Neural progenitor cell (in vitro differentiated cells): ENCODE measurements at places on chromosomes 7 and 10. TPM values are rescaled to one million over a fixed set of nuclear protein-coding genes. Genes with fewer than 3 reads are reported as not detected.
A peak's percentile ranks its signal among the peaks of the same experiment; 100 is the strongest.

Gene ARHGEF35
- total RNA-seq, result 0.97 and 2.1 TPM in 2 replicates

Gene AKR1B15
- total RNA-seq, result not detected in 2 replicates

Gene PRTFDC1
- total RNA-seq, result 26.4 and 37.7 TPM in 2 replicates

Gene MINDY4
- 5.2 and 5.9 TPM in 2 replicates for total RNA-seq

Gene KCND2
- total RNA-seq, result 2.7 and 2.9 TPM in 2 replicates

Gene INMT
- 5.0 and 7.8 TPM in 2 replicates for total RNA-seq

Gene ZNF277
- total RNA-seq, result 31.9 and 55.5 TPM in 2 replicates

Gene ENKUR
- total RNA-seq, result 0.15 TPM in 1 of 2 replicates, not detected in the other

Gene STEAP1B
- total RNA-seq, result 1.6 and 3.0 TPM in 2 replicates

Gene RELN
- total RNA-seq, result 0.02 and 0.19 TPM in 2 replicates

Gene ATOH7
- 0.93 TPM in 1 of 2 replicates, not detected in the other for total RNA-seq

Gene KNDC1
- 1.8 and 5.6 TPM in 2 replicates for total RNA-seq

Gene CDHR1
- total RNA-seq, result 1.4 and 2.7 TPM in 2 replicates

Gene AKR1C2
- 1.8 and 4.7 TPM in 2 replicates for total RNA-seq

Gene FAM25A
- not detected in 2 replicates for total RNA-seq

Gene KRIT1
- total RNA-seq, result 46.7 and 59.4 TPM in 2 replicates

- DNase-seq, result peak; percentile 75
Measured at GRCh38 chr10:42951486-42952251, 125.2 kb upstream of the RET start.

GRCh38 chr7:113731571-113731970 lies 187.2 kb downstream of the PPP1R3A start:
- no peak for DNase-seq

DNA sequence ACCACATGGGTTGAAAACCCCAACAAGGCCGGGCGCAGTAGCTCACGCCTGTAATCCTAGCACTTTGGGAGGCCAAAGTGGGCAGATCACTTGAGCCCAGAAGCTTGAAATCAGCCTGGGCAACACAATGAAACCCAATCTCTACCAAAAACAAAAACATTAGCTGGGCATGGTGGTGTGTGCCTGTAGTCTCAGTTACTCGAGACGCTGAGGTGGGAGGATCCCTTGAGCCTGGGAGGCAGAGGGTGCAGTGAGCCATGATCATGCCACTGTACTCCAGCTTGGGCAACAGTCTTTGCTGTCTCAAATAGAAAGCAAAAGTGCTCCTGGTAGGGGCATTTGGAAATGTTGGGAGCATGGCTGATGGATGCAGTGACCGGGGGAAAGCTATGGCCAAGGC lies 209.6 kb upstream of the PLXNA4 start:
- no peak for DNase-seq

DNA sequence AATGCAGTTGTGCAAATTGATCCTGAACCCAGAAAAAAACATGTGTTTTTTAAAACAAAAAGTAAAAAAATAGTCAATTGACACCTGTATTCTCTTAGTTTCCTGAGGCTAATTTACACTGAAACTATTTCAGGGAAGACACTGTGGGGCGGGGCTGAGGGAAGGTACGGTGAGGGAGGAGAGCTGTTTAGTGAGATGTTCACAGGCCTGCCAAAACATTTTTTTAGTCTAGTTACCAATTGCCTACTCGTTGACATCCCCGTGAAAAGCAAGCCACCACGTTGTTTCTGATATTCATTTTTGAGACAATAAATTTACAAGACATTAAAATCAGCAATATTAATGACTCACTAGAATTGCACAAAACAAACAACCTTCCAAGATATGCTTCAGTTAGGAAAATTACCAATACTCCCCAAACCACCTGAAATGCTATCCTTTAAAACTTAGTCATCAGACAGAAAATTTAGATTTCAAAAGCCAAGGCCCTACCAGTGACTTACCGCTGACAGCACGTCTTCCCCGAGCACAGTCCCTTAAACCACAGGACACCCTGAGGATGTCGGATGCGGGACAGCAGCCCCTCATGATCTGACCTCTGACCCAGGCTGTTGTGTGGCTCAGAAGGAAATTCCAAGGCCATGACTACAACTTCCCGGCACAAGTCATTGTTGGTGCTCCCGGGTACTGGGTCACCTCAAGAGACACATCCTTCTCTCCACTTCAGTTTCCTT lies 279.2 kb downstream of the PRPF18 start:
- DNase-seq, result peak; percentile 27

DNA sequence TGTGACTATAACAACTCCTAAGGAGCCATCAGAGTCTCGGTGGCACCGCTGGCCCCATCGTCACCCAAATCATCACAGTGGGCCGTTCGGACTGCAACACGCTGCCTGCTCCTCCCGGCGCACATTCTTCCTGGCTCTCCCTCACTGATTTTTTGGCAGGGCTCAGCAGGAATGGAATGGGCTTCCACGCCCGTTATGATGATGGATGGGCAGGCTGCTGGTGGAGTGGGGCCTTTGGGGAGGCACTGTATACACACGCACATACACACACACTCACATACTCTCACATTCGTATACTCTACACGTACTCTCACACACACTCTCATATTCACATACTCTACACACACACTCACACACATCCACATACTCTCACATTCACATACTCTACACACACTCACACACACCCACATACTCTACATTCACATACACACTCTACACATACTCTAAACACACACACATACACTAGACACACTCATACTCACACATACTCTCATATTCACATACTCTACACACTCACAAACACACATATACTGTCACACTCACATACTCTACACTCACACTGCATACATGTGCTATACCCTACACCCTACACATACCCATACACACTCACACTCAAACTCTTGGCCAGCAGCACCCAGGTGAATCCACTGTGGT lies 99.8 kb downstream of the KCNMA1 start:
- DNase-seq, result no peak

DNA sequence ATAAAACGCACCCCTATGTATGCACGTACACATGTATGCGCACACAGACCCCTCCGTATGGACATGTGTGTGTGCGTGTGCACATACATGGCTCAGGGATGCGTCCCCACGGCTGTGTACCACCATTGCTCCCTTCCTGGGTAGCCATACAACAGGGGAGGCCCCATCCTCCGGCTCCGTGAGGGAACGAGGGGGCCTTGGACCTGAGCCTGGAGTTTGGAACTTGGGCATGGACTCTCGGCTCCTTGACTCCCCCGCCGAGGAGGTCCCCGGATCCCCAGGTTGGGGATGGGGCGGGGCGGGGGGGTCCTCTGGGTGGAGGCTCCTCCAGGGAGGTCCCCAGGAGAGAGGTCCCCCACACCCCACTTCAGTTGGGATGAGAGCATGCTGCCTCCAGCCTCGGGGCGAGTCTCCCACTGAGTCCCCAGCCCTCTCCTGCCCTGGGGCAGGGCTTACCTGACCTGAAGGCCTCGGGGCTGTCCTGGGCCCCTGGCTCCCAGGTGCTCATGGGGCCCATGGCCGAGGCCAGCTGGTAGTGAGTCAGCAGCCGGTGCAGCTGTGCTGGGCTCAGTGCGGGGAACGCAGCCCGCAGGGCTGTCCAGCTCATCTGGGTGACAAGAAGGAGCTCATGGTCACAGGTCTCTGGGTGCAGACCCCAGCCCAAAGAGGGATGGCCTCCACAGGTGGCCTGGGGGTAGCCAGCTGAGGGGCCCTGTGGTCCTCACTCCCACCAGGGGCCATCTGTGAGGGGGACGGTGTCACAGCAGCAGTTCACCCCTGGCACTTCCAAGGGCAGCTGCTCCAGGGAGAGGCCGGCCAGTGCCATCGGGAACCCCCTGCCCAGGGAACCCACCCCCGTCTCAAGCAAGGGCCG lies 29.9 kb downstream of the AP5Z1 start:
- DNase-seq, result no peak

DNA sequence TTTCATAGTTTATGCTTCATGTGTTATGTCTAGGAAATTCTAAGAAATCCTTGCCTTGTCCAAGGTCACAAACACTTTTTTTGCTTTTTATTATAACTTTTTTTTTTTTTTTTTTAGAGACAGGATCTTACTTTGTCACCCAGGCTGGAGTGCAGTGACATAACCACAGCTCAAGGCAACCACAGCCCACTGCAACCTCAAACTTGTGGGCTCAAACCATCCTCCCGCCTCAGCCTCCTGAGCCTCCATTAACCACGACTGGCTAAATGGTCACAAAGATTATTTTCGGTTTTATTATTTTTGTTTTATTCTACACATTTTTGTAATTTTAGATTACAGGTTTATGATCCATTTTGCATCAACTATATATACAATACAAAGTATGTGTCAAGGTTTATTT lies 7.1 kb upstream of the FAM204A start:
- DNase-seq, result no peak

DNA sequence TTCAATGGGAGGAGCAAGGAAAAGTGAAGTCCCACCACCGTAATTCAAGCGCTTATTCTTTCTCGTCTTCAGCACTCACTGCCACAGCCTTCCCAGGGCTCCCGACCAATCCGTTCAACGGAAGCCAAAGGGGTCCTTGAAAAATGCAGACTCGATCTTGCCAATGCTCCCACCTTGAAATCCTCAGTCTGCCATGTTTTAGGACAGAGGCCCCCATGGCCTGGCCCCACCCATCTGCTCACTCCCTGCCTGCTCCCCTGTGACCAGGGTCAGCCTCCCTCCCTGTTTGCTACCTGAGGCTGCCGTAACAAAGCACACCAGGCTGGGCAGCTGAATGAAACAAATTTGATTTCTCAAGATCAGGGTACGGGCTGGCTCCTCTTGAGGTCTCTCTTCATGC lies 3.0 kb upstream of the DNAAF5 start:
- no peak for DNase-seq

DNA sequence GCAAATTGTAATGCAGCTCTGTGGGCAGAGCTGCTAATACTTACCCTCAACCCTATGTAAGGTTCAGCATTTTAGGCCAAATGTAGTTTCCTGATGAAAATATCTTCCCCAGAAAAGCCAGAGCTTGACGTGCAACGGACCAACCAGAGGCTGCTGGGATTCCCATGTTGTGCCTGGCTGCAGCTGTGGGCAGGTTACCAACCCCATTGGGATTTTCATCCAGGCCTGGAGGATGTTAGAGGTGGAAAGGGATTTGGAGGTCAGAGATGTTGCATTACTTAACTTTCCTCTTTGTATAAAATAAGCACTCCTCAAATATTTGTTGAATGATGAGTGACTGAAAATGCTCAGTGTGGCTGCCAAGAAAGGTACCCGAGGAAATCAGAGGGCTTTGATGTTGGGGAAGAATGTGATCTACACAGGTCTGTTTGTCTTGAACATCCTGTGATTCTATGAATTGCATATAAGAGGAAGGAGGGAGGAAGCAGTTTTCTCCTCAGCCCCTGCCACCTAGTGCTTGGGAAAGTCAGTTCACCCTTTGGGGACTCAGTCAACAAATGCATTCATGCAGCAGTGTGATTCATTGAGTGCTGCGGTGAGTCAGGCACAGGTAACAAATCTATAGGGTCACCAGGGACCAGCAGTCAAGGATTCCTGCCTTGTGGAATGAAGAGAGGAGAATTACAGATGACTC lies 487.2 kb downstream of the RPS24 start:
- DNase-seq, result peak; percentile 58

GRCh38 chr7:102000123-102000522 lies 182.7 kb downstream of the CUX1 start:
- no peak for DNase-seq

DNA sequence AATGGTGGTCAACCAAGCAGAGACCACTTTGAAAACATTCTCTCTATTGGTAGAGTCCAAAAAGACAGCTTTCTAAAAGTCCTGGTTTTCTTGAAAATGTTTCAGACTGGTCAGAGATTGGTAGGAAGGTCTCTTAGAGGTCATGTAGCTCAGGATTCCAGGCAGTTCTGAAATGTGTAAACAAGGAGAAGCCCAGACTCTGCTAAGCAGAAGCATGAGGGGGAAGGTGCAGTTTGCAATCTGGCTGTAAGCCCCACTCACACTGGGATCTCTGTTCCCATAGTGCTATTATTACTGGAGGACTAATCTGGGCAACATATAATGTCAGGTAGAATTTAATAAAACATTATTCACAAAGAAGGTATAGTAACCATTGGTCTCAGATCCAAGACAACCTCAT lies 101.1 kb downstream of the MAGI2 start:
- DNase-seq, result no peak

DNA sequence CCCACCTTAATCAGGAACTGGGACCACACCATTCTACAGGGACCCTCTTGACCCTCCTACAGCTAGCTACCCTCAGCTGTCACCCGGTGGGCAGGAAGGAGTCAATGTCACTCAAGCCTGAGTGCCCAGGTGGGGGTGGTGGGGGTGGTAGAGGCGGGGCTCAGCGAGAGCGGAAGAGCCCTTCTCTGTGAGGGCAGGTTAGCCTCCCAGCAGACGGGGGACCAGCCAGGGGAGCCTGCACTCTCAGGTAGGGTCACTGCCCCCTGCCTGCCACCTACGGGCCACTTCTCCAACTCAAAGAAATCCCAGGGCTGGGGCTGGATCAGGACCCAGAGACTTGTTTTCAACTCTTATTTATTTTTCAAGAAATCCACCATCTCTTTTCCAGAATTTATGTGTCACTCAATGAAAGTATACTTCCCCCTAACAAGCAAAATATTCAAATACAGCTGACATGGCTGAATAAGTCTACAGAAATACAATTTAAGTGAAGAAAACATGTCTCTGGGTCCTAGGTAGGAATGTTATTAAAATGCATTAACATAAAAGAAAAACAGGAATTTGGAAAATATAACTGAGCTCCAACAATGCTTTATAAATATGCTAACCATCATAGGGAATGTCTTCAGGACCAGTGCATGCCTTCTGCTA lies 63.4 kb upstream of the DDC start:
- peak; percentile 16 for DNase-seq

- DNase-seq, result no peak
Measured at GRCh38 chr10:117212176-117212575, 14.9 kb downstream of the KCNK18 start.

- DNase-seq, result no peak
Measured at GRCh38 chr10:15336211-15336610, 34.9 kb downstream of the FAM171A1 start.

GRCh38 chr7:95433952-95434556 lies 774 bp downstream of the PON2 start:
- no peak for DNase-seq

DNA sequence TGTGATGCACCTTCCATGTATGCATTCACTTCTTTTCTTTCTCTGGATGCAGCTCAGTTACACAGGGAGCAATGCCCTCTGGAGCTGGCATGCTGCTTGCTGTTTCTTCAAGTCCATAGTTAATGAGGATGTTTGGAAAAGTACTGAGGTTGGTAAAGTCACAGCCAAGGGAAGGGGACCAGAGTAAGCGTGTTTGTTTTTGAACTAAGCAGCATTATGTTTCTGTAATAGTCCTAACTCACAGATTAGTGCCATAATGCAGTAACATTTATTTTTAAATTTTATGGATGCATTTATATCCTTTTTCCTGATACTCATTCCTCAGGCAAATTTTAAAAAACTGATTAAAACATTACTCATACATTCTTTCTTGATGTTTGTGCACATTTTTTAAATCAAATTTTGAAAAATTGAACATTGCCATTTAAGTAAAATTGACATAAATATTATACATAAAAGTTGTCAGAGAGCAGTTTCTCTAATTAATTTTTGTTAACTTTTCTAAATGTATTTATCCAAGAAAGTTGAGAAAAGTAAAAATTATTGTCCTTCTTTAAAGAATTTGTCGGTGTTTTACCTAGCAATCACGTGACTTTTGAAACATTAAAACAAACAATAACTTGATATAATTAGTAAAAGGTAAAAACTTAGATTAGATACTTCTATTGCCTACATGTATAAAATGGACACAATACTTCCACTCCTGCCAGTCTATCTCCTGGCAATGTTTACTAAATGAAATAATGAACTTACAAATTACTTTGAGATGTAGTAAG lies 659.6 kb upstream of the ANKRD30A start:
- DNase-seq, result no peak

GRCh38 chr7:157267956-157268355 lies 68.8 kb upstream of the DNAJB6 start:
- no peak for DNase-seq
